ENCODE measurements at places on chromosomes 6 and 20. TPM values are rescaled to one million over a fixed set of nuclear protein-coding genes. Genes with fewer than 3 reads are reported as not detected.
A peak's percentile ranks its signal among the peaks of the same experiment; 100 is the strongest.

The PAK5 gene
- total RNA-seq, result not detected

The NNAT gene
- 0.54 TPM for total RNA-seq

The PPIL6 gene
- total RNA-seq, result 0.71 TPM

The HLA-DOA gene
- total RNA-seq, result not detected

The IPCEF1 gene
- total RNA-seq, result not detected

The INSM1 gene
- total RNA-seq, result not detected

The CLPSL2 gene
- total RNA-seq, result not detected

The CCN5 gene
- not detected for total RNA-seq

The ZDHHC14 gene
- 6.4 TPM for total RNA-seq

The PNLDC1 gene
- total RNA-seq, result 0.07 TPM

The GPSM3 gene
- total RNA-seq, result 13.2 TPM

- DNase-seq, result peak; percentile 11
Observed at GRCh38 chr20:46695892-46696291, 6.6 kb upstream of the TP53RK start.

- no peak for DNase-seq
Observed at GRCh38 chr20:9374480-9374879, 139.9 kb upstream of the LAMP5 start.

DNA sequence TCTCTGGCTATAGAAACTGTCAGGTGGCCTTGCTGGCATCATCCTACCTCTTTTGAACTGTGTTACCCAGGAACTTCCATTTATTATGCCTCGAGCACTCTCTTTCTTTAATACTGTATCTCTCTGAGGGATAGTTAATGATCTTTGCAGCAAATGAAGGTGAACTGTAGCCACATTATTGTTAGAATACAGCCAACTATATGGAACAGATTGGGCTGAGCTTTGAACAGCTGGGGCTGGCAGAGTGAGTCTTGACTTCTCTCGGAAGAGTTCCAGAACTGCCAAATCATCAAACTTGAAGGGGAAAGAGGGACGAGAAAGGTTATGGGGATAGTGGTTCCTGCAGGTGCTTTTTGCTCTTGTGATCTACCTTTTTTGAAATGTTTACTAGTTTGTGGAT is 237.7 kb downstream of the PRL start:
- no peak for DNase-seq

DNA sequence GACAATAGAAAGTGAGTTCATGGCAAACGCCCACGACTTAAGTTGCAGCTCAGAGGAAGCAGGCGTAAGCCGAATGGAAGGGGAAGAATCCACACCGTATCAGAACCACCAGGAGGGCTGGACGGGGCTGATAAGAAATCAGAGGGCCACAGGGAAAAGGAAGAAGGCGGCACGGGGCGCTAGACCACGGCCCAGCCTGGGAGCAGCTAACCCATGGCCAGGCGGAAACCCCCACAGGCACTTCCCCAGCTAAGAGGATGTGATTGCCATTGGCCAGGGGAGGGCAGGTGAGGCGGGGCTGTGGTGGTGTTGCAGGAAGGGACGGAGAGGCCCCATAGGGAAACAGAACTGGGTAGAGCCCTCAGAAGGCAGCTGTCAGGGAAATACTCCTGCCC is 174.0 kb upstream of the AFDN start:
- DNase-seq, result no peak

DNA sequence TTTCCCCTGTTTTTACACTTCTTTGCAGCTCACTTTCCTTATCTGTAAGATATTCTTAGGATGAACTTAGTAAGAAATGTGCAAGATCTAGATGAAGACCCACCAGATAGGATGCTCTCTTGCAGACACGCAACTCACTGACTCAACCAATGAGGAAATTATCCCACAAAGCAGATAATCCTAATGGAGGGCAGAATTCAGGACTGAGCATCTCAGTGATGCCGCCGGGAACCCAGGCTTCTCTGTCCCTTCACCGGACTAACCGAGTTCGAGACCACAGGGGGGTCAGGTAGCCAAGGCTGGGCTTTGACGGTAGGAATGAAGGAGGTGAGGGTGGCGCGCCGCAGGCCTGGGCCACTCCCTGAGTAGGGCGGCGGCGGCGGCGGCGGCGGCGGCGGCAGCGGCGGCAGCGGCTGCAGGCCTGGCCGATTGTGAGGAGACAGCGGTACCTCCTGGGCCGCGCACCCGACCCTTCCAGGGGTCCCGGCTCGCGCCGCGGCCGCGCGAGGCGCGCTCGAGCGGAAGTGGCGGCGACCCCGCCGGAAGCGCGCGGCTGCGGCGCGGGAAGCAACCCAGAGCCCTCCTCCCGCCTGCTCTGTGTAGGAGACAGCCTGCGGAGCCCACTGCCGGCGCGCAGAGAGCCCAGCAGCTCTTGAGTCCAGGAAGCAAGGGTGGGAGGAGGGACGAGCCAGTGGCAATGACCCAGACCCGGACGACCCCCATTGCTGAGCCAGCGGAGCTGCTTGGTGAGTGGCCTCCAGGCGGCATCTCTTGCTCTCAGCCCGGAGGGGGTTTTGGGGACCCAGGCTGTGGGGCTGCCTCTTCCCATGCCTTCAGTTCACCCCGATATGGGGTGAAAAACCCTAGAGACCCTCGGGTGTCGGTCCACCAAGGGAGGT is at the start of gene KHDC1:
Gene KHDC1 (minus strand): TSS at position 526 of the 899 bp plus-strand sequence. CDS start 20,679 bp downstream, outside the sequence.
- peak; percentile 29 for DNase-seq

DNA sequence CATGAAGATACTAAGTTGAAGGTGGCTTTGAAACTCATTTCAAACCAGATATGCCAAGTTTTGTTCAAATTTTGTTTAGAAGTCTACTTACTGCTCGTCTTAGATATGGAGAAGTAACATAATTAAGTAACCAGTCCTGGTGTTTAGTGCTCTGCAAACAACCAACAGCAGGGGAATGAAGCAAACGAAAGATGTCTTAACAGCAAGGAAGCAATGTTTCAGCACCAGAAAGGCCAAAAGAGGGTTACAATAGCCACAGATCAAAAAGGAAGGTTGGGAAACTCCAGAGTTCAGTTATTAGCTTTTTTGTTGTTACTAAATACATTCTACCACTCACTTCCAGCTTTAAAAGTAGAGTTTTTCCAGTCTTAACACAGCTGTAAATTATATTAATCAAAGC is 45.1 kb downstream of the LHFPL5 start:
- no peak for DNase-seq

DNA sequence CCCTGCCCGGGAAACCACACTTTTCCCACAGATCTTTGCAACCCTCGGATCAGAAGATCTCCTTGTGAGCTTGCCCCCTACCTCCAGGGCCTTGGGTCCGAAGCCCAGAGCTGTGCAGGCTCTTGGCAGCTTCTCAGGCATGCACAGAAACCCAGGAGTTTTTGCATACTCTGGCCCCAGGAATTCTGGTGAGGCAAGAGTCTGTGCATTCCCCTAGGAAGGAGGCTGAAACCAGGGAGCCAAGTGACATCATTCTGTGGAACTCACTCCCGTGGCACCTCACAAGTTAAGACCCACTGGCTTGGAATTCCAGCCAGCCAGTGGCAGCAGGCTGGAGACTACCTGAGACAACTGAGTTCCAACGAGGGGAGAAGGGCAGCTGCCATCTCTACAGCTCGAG is 100.1 kb downstream of the TNFRSF21 start:
- DNase-seq, result no peak

DNA sequence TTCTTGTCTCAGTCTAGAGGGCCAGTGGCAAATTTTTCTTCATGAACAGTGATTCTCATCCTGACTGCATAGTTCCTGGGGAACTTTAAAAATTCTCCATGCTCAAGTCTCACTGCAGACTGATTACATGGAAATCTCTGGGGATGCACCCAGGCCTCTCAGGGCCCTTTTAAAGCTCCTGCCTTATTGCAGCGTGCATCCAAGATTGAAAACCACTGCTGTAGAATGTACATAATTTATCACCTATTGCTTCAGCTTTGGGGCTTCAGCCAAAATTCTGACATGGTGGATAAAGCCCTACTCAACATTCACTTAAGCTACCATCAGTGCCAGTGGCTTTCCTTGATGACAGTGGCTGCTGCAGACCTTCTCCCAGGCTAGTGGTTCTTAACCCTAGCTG is 143.8 kb downstream of the BTBD3 start:
- no peak for DNase-seq

- no peak for DNase-seq
Observed at GRCh38 chr6:133012774-133013173, 198.4 kb downstream of the RPS12 start.

GRCh38 chr6:101232961-101233360 is 160.5 kb upstream of the GRIK2 start:
- no peak for DNase-seq

GRCh38 chr6:110265273-110265672 is 85.0 kb downstream of the CDC40 start:
- no peak for DNase-seq

GRCh38 chr6:142246960-142247359 is 54.8 kb upstream of the ADGRG6 start:
- no peak for DNase-seq

GRCh38 chr6:57305761-57306160 is 11.7 kb upstream of the PRIM2 start:
- DNase-seq, result no peak

GRCh38 chr6:6614096-6614982 is 25.8 kb downstream of the LY86 start:
- DNase-seq, result peak; percentile 30

- no peak for DNase-seq
Observed at GRCh38 chr6:168116975-168117899, 38.2 kb upstream of the FRMD1 start.

- DNase-seq, result no peak
Observed at GRCh38 chr6:13181393-13181792, 146.9 kb downstream of the TBC1D7 start.

GRCh38 chr6:126913651-126914050 is 204.8 kb upstream of the RSPO3 start:
- DNase-seq, result no peak

DNA sequence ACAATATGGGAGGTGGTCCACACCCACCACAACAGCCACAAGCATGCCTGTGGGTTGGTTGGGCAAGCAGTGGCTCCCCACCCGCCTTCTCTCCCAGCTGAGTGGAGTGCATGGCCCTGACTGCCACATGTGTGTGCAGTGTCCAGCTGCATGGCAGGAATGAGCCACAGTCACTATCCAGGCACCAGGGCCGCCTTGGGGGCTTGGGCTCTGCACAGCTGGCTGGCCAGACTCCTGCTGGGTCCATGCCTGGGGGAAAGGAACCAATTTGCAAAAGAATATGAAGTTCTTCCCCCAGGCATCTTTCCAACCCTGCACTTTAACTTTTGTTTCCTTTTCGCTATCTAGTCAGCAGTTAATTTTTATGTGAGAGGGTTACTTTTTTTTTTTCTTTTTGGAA is 11.6 kb upstream of the ASCC3 start:
- DNase-seq, result no peak

- no peak for DNase-seq
Observed at GRCh38 chr6:48706310-48706709, 595.3 kb upstream of the PTCHD4 start.

- DNase-seq, result no peak
Observed at GRCh38 chr6:157755746-157756411, 67.2 kb upstream of the SNX9 start.

- DNase-seq, result no peak
Observed at GRCh38 chr6:16868968-16869367, 107.7 kb upstream of the ATXN1 start.

DNA sequence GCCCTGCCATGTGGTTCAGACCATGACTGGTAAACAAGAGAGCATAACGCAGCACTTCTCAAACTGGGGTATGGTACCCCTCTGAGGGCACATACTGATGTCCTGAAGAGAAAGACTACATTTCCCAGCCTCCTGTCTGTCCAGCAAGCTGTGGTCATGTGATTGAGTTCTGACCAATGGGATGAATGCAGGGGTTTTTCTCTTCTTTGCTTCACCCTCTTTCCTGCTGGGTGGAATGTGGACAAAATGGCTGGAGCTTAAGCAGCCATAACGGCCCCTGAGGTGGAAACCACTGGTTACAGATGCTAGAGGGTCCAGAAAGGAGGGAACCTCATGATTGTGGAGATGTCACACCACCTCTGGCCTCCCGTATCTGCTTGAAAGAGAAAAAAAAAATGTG is 19.4 kb upstream of the KCNB1 start:
- no peak for DNase-seq

DNA sequence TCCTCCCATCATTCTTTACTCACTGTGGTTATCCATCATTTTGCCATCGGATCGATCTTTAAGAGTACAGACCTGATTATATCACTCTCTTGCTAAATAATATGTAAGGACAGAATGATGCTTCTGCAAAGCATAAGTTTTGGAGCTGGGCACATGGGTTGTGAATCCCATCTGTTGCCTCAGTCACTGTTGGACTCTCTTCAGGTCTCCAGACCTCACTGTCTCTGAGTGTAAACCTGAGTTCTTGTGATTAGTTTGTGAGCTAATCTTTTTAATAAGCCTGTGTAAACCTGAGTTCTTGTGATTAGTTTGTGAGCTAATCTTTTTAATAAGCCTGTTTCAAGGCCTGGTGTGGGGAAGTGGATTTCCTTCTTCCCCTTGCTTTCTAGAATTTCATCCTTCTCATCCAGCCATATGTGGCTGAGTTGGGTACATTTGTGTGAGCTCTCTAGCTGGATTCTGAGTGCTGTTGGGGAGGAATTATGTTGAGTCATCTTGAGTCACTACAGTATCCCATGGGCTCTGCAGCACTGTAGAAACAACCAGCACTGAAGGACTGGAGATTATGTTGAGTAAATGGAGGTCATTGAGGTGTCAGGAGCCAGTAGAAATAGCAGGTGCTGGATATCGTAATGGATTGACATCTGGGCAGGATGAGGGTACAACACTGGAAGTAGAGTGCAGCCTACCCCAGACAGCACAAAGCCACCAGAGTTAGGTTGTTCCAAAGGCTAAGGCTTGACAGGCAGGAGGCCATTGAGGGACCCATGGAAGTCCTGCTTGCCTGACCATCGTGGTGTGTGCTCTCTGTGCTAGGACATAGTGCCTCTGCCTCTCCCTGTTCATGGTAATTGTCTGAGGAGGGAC is 52.4 kb downstream of the SCAND1 start:
- DNase-seq, result peak; percentile 59

GRCh38 chr6:36716476-36717093 is 19.0 kb downstream of the RAB44 start:
- no peak for DNase-seq

DNA sequence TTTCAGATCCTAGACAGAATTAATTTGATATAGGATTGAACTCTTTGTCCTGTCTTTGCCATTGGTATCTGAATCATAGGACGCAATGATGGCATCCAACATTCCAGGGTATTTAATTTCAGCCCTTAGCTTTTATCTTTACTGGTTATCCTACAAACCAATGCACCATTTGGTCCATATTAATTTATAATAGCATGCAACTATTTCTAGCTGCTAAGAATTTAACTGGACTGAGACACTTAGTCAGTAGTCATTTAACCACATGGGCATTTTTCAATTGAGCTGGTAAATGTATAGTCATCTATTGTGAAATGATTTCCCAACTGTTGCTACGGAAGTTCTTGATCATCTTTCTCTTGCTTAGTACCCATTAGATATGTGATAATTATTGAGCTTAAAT is 141.1 kb downstream of the CD164 start:
- no peak for DNase-seq

DNA sequence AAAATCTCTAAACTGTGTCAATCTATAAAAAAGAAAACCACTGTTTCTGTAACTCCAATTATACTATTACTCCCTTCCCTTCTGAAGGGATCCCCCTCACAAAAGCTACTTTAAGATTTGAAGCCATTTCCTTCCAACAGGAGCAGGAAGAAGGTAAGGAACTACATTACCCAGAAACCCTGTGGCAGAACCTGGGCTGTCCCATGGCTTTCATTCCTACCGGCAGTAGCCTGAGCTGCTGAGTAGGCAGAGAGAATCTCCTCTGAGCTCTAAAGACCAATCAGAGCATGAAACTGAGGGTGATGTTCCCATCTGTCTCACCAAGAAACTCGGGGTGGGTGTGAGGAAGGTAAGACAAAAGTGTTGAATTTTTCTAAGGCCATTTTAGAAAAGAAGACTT is 108.0 kb upstream of the LRFN2 start:
- DNase-seq, result no peak

GRCh38 chr20:62148908-62149314 is 5.3 kb downstream of the SS18L1 start:
- no peak for DNase-seq
